Stimulated activated CD4-positive, alpha-beta T cell treated with anti-CD3 and anti-CD28 coated beads, Interleukin-2, amount 100 ng/mL, for 24 hours (primary cell): ENCODE measurements at places on chromosomes 1 and 21.

- no peak for DNase-seq
These were observed 30.2 kb upstream of the IL20 start for GRCh38 chr1:206835186-206835585.

DNA sequence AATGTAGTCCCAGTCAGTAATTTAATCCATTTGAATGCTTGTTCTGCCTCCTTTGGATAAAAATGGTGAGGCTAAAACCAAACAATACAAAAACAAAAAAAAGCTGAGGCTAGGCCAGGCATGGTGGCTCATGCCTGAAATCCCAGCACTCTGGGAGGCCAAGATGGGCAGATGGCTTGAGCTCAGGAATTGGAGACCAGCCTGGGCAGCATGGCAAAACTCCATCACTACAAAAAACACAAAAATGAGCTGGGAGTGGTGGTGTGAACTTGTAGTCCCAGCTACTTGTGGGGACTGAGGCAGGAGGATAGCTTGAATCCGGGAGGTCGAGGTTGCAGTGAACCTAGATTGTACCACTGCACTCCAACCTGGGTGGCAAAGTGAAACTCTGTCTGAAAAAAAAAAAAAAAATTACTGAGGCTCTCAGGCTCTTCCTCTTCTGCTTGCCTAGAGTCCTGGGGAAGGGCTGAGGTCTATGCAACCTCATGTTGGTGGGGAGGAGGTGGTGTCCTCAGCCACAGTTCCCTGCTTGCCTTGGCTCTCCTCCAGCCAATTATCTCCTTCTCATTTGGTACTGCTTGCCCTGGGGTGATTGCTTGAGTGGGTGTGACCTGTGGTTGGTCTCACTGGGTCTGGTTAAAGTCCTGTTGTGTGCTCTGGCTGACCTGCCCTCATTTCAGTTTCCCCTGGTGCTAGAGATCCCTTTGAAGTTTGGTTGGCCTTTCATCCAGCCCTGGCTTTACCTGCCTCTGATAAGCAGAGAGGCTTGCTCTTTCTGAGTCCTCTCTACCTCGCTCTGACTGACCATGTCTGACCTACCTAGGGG, 20.9 kb downstream of the S1PR1 start:
- no peak for DNase-seq

GRCh38 chr1:227753999-227754711, 18.9 kb downstream of the SNAP47 start:
- no peak for DNase-seq

DNA sequence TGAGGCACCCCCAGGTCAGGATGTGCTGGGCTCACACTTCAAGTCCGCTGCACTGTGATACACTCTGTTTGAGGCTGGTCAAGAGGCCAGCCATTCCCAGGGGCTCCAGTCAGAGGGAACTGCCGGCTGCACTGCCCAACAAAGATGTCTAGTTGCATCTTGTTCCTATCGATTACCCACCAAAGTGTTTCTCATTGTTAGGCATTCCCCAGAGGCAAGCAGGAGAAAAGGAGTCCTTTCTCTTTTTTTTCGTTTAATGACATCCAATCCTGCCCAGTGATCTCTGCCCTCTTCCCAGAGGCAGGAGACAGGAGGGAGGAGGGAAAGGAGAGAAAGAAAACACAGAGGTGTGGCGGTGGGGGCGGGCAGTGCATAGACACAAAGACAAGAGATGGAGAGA, 150.4 kb downstream of the OMA1 start:
- no peak for DNase-seq

- no peak for DNase-seq
These were observed 70.8 kb downstream of the TMEM200B start for GRCh38 chr1:29052941-29053340.

DNA sequence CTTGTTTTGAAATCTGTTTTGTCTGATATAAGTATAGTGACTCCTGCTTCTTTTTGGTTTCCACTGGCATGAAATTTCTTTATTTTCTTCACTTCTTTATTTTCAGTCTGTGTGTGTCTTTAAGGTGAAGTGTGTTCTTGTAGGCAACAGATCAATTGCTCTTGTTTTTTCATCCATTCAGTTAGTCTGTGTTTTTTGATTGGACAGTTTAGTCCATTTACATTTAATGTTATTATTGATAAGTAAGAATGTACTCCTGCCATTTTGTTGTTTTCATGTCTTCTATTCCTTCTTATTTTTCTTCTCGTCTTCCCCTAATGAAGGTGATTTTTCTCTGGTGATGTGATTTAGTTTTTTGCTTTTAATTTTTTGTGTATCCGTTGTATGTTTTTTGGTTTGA, 487.7 kb upstream of the PBX1 start:
- no peak for DNase-seq

- DNase-seq = no peak
These were observed 53.2 kb downstream of the LACTBL1 start for GRCh38 chr1:22919341-22920025.

- no peak for DNase-seq
These were observed 30.3 kb upstream of the RLF start for GRCh38 chr1:40130892-40131291.

- DNase-seq = no peak
These were observed 202.9 kb downstream of the HHAT start for GRCh38 chr1:210531475-210532222.

- DNase-seq = no peak
These were observed 56.8 kb downstream of the NFIA start for GRCh38 chr1:61138921-61139774.

DNA sequence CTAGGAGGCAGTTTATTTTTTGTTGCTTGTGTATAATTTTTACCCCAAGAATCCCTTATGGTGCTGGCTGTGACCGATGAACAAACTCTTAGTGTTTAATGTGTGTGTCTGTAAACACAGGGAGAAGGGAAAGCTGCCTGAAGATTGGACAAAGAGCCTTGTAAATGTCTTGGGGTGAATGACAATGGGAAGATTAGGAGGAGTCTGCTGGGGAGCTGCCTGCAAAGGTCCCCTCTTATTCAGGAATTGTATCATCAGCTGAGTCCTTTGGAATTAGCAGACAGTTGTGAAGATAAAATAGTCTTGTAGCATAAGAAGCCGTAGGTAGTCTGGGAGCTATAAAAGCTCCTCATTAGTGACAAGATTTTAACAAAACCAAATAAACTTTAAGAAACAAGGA, 88.4 kb downstream of the RUNX1 start:
- no peak for DNase-seq

DNA sequence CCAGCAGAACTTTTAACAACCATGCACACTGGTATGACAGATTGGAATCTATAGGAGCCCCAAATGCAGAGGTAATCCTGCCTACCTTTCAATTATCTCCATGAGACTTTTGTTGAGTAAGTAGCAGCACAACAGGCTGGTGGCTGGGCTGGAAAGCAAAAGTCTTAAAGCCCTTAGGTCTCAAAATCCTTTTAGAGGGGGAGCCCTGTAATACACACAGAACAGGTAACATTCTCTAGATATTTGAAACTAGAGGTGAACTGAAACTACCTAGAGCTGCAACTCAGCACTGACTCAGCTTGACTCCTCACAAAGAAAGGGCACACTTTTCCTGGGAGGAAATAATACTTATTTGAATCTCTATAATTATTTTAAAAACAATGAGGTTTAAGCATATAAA, 71.5 kb downstream of the CLCA4 start:
- DNase-seq = no peak
